Myocyte (in vitro differentiated cells): ENCODE measurements at places on chromosomes 2 and 18. TPM values are rescaled to one million over a fixed set of nuclear protein-coding genes. Genes with fewer than 3 reads are reported as not detected.

Gene NFU1
- 33.1 and 34.7 TPM in 2 replicates for total RNA-seq

DNA sequence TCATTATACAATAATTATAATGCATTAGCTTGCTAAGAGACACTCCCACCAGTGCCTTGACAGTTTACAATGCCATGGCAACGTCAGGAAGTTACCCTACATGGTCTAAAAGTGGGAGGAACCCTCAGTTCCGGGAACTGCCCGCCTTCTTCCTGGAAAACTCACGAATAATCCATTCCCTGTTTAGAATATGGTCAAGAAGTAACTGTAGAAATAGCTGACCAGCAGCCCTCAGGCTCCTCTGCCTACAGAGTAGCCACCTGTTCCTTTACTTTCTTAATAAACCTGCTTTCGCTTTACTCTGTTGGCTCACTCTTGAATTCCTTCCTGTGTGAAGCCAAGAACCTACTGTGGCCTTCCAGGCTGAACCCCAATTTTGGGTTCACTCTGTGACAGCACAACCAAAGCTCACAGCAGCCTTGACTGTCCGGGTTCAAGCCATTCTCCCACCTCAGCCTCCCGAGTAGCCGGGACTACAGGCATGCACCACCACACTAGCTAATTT is 20.0 kb upstream of the PTPN2 start:
- DNase-seq: peak; percentile 14

DNA sequence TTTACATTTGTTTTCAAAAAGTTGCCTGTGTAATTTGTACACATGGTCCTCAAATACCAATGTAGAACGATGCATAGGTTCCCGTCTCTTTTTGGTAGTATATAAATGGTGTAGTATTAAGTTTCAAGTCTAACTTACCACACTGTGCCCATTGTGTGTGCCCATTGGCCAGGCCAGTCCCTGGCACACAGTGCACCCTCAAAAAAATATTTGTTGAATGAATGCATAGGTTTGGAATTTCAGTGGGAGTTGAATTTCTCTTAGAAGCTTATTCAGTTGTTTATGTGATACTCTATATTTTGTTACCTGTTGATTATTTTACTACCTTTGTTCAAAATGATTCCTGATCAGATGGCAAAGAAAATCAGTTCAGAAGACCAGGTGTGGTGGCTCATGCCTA is 30.1 kb downstream of the IDH1 start:
- DNase-seq: peak; percentile 3

- no peak for DNase-seq
Measured at GRCh38 chr2:30798536-30798991, 8.7 kb downstream of the CAPN13 start.

DNA sequence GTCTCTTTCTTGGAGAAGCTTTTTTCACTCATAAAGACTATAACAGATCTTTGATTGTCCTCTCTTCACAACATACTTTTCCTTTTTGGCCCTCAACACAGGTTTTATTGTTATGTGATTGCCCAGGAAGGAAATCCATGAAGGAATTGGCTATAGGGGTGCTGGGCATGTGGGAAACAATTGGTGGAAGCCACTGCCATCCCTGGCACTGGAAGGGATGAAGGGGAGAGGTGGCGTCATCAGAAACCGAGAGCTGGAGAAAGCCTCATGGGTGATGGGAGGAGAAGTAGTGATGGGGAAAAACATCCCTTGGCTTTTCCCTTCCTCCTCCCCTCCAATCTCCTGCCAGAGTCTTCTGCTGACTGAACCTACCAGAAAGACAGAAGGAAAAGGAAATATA is 106.2 kb downstream of the SPOPL start:
- DNase-seq: no peak

DNA sequence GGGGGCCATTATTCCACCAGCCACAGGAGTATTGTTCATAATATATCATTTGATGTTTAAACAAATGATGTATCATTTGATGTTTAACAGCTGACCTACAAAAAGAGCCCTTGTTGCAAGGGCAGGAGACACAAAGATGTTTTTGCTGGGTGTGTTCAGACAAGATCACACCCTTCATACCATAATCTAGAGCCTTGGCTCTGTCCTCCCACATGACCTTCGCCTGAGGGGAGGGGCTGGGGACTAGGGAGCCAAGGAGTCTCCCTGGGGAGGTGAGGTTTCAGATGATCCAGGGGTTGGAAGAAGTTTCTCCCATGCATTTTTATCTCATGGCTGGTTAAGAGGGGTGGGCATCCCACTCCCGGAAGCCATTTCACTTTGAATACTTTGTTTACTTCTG is 33.5 kb downstream of the CDC42EP3 start:
- DNase-seq: peak; percentile 88

- DNase-seq: no peak
Measured at GRCh38 chr2:85713836-85714235, 19.7 kb downstream of the GNLY start.

DNA sequence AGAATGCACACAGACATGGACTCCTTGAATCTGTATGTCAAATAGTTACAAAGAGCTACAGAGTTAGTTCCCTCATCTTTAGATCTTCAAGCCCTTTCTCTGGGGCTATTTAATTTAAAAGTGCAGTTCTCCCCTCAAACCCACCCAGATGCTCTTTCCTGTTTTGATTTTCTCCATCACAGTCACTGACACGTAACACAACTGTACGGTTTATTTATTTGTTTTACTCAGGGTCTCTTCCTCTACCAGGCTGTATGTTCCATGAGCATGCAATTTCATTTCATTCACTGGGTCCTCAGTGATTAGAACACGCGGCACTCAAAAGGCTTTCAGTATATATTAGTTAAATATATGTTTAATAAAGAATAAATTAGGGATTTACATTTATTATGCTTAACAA is 94.7 kb downstream of the DOCK10 start:
- no peak for DNase-seq

DNA sequence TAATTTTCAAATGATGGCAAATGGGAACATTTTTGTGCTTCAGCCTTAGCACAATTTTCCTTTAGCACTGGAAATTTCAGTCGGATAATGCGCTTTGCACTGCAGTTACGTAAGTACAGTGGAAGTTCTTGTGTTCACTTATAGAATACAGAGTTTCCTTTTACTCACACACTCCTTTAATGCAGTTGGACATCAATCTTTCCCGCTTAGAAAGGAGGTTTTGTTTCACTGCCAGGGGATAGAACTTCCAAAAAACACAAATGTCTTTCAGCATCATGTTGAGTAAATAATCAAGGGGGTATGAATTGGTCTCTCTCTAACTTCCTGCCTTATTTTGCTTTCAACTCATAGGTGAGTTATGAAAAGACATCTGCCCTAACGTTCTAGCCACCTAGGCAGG is 63.2 kb downstream of the TGFA start:
- no peak for DNase-seq

Gene LCT
- total RNA-seq: 0.16 TPM in 1 of 2 replicates, not detected in the other

- DNase-seq: no peak
Measured at GRCh38 chr2:141611-142010, 95.3 kb upstream of the FAM110C start.

Gene RFX8
- 7.1 and 7.6 TPM in 2 replicates for total RNA-seq

GRCh38 chr2:47206181-47206580 is 51.1 kb upstream of the STPG4 start:
- no peak for DNase-seq

Gene CACNB4
- total RNA-seq: 0.31 and 0.91 TPM in 2 replicates

Gene TNFRSF11A
- total RNA-seq: not detected in 2 replicates

Gene REEP1
- total RNA-seq: 67.8 and 90.1 TPM in 2 replicates

- no peak for DNase-seq
Measured at GRCh38 chr2:201255408-201256033, 4.8 kb upstream of the CASP8 start.

Gene HOXD10
- total RNA-seq: not detected in 2 replicates

- DNase-seq: no peak
Measured at GRCh38 chr18:24048261-24048660, 33.7 kb downstream of the TTC39C start.
